ENCODE measurements at places on chromosomes 4 and X.

GRCh38 chr4:152460488-152460887 is 75.4 kb downstream of the FBXW7 start:
- no peak for DNase-seq

DNA sequence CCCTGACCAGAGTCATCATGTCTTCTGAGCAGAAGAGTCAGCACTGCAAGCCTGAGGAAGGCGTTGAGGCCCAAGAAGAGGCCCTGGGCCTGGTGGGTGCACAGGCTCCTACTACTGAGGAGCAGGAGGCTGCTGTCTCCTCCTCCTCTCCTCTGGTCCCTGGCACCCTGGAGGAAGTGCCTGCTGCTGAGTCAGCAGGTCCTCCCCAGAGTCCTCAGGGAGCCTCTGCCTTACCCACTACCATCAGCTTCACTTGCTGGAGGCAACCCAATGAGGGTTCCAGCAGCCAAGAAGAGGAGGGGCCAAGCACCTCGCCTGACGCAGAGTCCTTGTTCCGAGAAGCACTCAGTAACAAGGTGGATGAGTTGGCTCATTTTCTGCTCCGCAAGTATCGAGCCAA is 11.0 kb downstream of the MAGEA4 start:
- DNase-seq, result no peak

DNA sequence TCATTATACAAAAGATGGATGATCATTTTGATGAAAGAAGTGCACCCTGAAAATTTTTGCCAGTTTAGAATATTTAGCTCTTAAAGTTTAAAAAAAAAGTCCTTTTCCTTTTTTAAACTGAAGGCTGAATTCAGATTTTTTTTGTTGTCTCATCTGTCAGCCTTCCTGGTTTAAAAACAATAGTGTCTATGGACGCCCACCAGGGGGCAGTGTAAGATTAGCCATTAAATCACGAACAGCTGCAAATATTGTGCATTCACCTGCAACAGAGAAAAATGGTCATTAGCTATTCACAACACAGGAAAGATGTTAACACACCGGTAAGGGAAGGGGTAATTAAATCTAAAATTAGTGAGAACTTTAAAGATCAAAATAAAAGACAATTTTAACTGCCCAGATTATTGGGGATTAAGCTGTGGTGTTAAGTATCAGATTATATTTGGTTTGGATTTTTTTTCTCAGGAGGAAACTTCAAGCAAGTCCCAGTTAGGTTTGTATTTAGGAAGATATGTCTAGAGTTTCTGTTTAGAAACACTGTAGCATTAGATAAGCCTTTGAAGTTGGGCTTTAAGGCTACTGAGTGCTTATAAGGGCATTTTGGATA is 4.4 kb upstream of the CXorf38 start:
- DNase-seq, result no peak

DNA sequence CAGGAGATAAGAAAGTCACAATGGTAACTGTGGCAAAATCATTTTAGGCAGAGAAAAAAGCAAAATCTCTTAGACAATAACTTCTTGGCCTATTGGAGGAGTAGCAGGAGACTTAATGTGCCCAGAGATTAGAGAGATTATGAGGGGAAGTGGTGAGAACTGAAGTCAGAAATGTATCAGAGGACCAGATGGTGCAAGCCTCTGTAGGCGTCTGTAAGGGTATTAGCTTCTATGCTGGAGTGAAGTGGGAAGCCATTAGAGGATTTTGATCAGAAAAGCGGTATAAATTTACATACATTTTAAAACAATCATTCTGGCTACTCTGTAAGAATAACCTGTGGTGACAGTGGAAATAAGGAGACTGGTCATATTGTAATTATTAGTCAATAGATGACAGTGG is 236.7 kb downstream of the FAT4 start:
- no peak for DNase-seq

- DNase-seq, result no peak
Observed at GRCh38 chrX:129659861-129660260, 5.1 kb upstream of the APLN start.

DNA sequence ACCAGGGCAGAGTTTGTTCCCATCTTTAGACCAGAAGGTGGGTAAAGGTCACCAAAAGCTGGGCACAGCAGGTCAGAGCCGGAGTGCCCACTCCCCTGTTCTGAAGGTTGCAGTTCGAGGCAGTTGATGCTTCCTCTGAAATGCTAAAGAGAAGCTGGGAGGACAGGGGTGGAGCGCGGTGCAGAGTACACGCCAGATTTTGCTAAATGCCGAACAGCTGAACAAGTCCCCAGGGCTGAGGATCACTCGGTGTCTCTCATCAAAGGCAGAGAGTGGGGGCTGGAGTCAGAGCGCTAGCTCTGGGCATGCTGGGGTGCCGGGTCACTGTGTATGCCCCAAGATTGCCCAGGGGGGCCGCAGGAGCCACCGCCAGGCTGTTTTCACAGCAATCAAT is 197.0 kb downstream of the BCOR start:
- no peak for DNase-seq

GRCh38 chrX:111098874-111099273 is 2.9 kb downstream of the PAK3 start:
- DNase-seq, result peak; percentile 53

DNA sequence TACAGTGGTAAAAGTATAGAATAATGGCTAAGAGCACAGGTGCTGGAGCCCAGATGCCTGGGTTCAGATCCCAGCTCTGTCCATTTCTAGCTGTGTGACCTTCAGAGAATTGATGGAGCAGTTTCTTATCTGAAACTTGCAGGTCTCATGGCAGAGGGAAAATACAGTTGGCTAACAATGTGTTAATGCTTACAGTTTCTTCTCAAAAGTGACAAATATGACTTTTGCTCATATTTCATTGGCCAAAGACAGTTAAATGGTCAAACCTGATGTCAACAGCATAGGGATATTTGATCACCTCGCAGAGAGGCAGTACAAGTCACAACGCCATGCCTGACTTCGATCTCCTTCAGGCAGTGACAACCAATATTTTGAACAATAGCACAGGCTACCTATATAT is 60.2 kb upstream of the LCORL start:
- DNase-seq, result no peak

GRCh38 chrX:28920153-28920943 is 333.1 kb downstream of the IL1RAPL1 start:
- no peak for DNase-seq

GRCh38 chr4:184217634-184218033 is at the start of gene ENPP6:
Gene ENPP6 (minus strand): TSS chr4:184217873. CDS start chr4:184217819, 54 bp downstream.
- peak; percentile 38 for DNase-seq

DNA sequence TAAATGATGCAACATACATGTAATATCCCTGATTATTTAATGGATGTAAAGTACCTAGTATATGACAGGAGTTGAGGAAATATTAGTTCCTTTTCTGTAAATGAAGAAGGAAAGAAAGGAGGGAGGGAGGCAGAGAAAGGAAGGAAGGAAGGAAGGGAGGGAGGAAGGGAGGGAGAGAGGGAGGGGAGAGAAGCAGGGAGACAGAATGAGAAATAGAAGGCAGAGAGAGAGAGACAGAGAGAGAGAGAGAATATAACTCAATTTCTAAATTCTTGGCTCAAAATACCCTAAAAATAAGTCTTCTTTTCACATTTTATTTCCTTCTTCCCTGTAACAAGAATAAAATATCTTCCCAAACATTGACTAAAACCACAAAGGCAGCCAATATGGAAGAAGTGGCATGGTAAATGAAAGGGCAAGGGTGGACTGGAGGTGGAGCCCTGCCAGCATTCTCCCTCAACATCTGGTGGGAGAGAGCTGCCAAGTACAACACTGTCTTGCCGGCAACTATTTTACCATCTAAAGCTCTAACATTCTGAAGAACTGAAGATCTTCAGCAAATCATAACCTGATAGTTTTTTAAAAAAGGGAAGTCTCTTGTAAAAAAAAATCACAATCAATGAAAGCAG is 245.1 kb downstream of the PPP3CA start:
- peak; percentile 27 for DNase-seq

DNA sequence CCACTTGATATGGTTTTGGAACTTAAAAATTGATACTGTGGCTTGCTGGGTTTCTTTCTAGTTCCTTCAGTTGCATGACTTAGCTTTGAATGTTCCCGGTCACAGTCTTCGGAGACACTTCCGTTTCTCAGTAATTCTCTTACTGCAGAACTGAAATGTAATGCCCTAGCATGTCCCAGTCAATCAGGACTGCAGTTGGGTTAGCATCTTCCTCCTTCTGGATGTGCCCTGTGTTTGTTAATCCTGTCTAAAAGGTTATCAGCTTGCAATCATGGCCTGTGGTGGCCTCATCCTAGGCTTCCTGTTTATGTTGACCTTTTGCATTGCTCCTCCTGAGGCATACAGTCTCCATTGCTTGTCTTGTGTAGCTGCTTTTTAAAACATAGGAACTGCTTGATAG is 275.9 kb downstream of the ARHGAP10 start:
- DNase-seq, result no peak

DNA sequence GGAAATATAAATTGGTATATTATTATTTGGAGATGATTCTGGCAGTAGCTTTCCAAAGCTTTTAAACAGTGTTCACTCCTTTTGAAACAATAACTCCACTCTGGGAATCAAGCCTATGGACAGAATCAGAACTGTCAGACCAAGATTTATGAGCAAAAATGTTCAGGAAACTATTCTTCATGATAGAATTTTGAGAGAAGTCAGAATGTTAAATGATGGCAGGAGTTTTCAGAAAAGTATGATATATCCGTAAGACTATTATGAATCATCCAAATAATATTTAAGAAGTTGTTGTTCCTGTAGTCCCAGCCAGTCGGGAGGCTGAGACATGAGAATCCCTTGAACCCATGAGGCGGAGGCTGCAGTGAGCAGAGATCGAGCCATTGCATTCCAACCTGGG is 50.5 kb upstream of the ADGRG2 start:
- DNase-seq, result no peak

GRCh38 chr4:151671541-151672059 is 89.2 kb downstream of the GATB start:
- no peak for DNase-seq

- no peak for DNase-seq
Observed at GRCh38 chr4:174119051-174119450, 164.4 kb downstream of the FBXO8 start.

DNA sequence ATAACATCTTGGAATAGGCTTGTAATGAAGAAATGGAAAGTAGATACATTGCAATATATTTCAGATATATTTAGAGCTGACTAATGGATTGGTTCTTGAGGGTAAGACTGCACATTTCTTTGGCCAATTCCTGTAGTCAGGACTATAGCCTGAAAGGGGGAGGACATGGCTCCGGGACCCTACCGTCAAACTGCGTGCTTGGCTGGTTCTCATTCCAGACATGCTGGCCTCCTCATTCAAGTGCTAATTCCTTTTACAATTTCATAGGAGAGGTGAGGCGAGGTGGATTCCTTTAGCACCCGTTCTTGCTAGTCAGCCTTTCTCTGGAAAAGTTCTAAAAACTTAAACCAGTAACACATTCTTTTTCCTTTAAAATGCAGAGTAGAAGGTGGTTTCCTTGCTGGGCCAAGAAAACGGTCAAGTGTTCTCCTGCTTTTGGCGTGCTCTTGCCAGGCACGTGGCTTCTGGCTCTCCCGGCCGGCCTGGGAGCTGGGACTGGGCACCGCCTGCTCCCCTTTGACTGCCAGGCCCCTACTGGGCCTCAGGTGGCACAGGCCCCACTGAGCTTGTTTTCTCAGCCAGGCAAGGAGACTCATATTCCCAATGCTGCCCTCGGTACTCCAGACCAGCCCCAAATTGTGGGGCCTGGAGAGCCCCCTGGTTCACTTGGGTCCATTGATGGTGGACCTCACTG is 167.2 kb downstream of the STK32B start:
- no peak for DNase-seq

- peak; percentile 83 for DNase-seq
Observed at GRCh38 chrX:40104630-40104984, 6.8 kb upstream of the BCOR start.

DNA sequence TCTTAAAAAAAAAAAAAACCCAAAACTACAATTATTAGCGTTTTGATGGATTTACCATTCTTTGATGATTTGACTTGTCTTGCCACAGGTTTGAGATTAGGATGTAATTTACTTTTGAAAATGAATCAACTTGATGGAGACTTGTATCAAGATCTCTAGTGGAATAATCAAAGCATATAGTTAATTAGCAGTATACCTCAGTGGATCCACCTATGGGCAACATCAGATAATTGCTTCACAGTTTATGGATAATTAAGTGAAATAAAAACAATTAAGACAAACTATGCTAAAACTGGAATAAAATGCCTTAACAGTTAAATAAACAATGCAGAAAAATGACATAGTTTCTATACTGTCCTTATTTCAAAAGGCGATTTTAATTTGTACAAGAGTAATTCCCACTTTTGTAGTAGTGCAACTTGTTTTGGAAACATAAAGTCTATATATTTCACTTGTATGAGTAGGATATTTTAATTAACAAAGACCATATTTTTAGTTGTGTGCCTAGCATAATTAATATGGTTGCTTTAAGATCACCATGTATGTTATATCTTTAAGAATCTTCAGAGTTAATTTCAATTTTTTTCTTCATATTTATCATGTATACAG is 4.2 kb downstream of the CPEB2 start:
- no peak for DNase-seq

GRCh38 chr4:157204634-157205244 is 15.8 kb upstream of the GRIA2 start:
- no peak for DNase-seq

GRCh38 chr4:68271851-68272357 is 26.4 kb upstream of the TMPRSS11B start:
- no peak for DNase-seq

GRCh38 chr4:105758958-105759357 is 50.4 kb downstream of the GSTCD start:
- DNase-seq, result no peak

GRCh38 chr4:2848449-2848848 is 4.8 kb downstream of the ADD1 start:
- no peak for DNase-seq

GRCh38 chr4:876780-877179 is 50.9 kb upstream of the CPLX1 start:
- no peak for DNase-seq

DNA sequence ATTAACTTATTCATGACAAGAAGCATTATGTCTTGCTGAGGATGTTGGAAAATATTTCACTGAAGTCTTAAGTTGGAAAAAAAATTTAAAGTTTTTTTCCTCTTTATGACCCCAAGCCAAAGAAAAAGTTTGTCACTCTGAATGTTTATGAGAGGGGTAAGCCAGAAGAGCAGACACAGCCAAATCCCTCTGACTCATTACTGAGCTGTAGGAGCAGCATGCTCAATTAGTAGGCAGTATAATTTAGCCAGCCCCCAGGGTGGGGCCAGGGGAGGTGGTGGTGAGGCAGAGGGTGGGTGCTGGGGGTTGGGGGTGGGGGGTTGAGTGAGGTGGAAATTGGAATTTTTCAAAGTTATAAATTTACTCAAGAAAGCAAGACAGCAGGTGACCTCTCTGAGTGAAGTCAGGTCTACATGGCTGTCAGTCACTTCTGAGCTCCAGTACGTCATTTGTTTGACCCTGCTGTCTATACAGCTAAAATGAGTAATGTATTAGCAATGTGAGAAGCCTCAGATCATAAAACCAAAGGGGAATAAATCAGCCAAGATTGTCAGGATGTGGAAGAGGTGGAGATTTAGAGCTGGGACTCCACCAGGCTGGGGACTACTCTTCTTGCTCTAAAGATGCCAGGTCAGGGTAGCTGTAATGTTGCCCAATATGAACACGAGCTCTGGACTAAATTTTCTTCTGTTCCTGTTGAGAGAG is 98.8 kb upstream of the NDP start:
- no peak for DNase-seq
